ENCODE measurements at places on chromosomes 2 and 18.
A peak's percentile ranks its signal among the peaks of the same experiment; 100 is the strongest.

GRCh38 chr18:56606618-56607017, 31.8 kb downstream of the TXNL1 start:
- DNase-seq = no peak

GRCh38 chr2:220000080-220000479, 372.6 kb downstream of the SLC4A3 start:
- no peak for DNase-seq

DNA sequence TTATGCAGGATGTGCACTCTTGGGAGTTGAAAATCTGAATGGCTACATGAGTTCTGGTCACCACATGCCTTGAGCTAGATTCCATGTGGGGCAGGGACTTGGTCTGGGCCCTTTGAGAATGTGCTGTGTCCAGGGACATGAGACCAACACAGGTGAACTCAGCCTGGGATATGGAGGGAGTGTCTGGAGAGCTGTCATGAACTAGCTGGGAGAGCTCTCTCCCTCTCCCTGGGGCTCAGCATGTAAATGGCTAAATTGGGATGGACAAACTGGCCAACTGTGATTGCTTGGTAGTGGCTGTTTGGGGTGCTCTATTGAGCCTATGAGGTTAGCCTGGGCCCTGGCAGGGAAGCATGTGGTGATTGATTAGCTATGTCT, 105.1 kb upstream of the HS6ST1 start:
- DNase-seq = no peak

DNA sequence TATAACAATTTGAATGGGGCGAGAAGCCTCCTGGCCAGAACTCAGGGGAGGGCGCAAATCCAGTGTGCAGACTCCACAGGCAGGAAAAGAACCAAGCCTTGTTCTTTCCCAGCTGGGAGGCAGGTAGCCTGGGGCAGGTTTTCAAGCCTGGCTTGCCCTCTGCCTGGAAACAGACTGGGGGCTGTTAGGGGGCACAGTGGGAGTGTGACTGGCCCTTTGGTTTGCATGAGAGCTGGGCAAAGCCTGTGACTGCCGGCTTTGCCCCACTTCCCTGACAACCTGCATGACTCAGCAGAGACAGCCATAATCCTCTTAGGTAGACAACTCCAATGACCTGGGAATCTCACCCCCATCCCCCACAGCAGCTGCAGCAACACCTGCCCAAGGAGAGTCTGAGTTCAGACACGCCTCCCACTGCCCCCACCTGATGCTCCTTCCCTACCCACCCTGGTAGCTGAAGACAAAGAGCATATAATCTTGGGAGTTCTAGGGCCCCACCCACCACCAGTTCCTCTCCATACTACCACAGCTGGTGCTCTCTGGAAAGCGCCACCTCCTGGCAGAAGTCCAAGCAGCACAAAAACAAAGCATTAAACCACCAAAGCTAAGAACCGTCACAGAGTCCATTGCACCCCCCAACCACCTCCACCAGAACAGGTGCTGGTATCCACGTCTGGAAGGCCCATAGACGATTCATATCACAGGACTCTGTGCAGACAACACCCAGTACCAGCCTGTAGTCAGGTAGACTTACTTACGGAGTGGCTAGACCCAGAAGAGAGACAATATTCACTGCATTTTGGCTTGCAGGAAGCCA, 402.5 kb downstream of the STK39 start:
- DNase-seq = no peak

DNA sequence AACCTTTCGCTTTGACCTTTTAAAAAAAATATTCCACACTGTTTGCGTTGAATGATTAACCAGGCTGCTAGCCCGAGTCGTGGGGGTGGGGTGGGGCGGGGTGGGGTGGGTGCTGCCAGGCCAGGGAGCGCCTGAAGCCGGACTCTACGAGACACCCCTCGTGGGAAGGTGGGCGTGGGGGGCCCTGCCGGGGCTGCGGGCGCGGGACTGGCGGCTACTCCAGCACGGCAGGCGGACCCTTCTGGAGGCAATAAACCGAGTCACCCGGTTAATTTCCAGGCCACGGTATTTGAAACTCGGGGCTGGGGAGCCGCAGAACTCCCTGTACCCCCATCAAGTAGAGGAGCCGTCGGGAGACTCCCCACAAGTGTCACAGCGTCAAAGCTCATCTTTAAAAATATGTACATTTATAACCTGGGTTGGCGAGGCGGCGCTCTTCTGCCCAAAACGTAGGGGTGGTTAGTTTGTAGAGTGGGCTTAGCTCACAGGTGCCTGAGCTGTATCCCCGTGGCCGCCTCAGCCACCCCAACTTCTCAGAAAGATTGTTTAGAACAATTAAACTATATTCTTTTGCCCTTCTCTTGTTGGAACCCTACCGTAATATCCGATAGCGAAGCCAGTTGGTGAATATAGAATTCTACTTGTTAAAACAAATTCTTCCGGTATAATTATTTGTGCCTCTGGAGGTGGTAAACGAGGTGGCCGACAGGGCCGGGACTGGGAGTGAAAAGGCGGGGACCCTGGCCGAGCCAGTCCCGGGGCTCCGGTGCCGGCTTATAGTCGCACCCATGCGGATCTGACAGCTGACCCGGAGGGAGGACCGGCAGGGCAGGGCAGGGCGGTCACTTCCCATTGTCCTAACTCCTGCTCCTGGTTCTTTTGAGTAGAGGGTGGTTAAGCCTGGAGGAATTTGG, 1.4 kb downstream of the B3GNT2 start:
- peak; percentile 53 for DNase-seq

- no peak for DNase-seq
These were observed 275.8 kb downstream of the KCNS3 start for GRCh38 chr2:18154259-18154658.

DNA sequence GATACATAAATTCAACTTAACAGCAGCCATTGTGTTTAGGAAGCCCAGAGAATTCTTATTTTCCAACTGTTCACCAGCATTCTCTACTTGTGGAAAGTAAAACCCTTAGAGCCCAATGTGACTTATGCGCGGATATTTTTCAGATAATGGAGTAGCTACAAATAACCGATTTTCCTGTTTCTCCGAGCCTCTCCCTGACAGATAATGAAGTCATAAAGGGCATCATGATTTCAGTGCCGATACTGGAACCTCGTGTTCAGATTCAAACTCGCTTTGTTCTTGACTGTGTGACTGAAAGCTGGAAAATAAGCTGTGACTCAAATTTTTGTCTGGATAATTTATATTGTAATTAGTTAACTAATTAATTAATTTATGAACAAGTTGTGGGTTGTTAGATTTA, 228.2 kb downstream of the VAPA start:
- DNase-seq = no peak

GRCh38 chr2:47897883-47898731, 8.2 kb downstream of the FBXO11 start:
- no peak for DNase-seq

- peak; percentile 25 for DNase-seq
These were observed 22.6 kb upstream of the ID2 start for GRCh38 chr2:8659092-8659734.

GRCh38 chr2:149561309-149561926, 26.2 kb downstream of the MMADHC start:
- DNase-seq = no peak

- no peak for DNase-seq
These were observed 143.5 kb upstream of the MSH6 start for GRCh38 chr2:47639467-47639866.

- DNase-seq = no peak
These were observed 62.0 kb downstream of the ODC1 start for GRCh38 chr2:10385933-10386773.

GRCh38 chr2:86048888-86049287, 56.8 kb downstream of the POLR1A start:
- DNase-seq = no peak

- no peak for DNase-seq
These were observed 34.1 kb downstream of the NHEJ1 start for GRCh38 chr2:219126555-219126954.

- DNase-seq = no peak
These were observed 73.2 kb downstream of the ASB1 start for GRCh38 chr2:238499731-238500580.

- DNase-seq = no peak
These were observed 55.6 kb downstream of the TGFA start for GRCh38 chr2:70498054-70498453.

DNA sequence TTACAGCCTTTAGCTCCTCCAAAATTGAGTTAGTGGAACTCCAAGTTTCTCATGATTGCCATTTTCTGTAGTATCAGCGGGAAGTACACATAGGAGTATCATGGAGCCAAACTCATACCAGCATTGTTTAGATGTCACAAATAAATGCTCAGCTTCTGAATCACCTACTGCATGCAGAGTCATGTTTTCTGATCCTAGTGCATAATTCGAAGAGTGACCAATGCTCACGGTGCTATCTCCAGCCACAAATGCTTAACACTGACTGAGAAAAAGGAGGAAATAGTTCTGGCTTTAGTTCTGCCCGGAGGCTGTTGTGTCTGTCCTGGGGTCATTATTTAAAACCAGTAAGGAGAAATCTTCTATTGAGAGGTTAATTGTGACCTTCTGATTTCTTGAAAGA, 45.4 kb upstream of the LRATD1 start:
- DNase-seq = no peak

GRCh38 chr2:235034265-235035118, 82.7 kb downstream of the SH3BP4 start:
- DNase-seq = no peak

GRCh38 chr2:167381349-167381748, 493.1 kb downstream of the XIRP2 start:
- no peak for DNase-seq

GRCh38 chr2:236819275-236820002, 249.8 kb downstream of the ACKR3 start:
- DNase-seq = no peak

DNA sequence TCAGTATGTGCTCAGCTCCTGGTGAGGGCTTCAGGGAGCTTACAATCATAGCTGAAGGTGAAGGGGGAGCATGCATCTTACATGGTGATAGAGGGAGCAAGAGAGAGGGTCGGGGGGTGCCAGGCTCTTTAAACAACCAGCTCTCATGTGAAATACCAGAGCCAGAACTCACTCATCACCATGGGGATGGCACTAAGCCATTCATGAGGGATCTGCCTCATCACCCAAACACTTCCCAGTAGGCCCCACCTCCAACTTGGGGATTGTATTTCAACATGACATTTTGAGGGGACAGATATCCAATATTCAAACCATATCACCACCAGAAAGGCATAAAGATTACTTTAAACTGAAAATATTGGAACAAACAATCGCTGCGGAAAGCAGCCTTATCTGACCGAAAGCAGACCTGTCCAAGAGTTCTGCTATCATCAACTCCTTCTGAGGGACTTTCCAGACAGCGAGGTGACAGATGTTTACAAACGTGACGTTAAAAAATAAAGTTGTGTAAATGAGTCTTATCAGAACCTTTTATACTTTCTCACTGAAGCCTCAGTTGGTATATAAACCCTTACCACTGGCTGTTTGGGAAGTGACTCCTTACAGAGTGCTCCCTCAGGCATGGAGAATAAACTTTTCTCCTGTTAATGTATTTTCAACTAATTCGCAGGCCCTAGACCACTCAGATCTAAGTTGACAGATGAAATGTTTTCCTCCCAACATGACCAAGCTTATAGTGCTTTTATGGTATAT, 35.5 kb upstream of the PTH2R start:
- DNase-seq = no peak

- DNase-seq = no peak
These were observed 3.5 kb upstream of the FABP1 start for GRCh38 chr2:88131201-88131998.

- no peak for DNase-seq
These were observed 80.1 kb downstream of the GALNT1 start for GRCh38 chr18:35661483-35662146.

GRCh38 chr2:127593228-127594115, 52.5 kb upstream of the GPR17 start:
- DNase-seq = peak; percentile 8

DNA sequence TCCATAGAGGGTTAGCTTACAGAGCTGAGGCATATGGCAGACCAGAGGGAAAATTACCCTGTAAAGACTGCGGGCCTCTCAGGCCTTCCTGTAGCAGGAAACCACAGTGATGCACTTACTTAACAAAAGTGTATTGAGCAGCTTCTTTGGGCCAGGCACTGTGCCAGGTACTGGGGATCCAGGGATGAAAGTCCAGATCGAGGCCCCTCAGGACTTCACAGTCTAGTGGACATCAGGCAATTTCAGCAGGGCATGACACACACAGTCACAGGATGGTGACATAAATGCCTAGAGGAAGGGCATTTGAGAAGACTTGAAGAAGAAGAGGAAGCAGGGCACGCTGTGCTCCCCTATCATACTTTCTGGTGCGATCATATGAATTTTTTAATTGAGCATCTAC, 71.7 kb downstream of the MARCO start:
- DNase-seq = no peak

- DNase-seq = no peak
These were observed 331.3 kb downstream of the KIAA1328 start for GRCh38 chr18:37160038-37160820.

- peak; percentile 56 for DNase-seq
These were observed 126.3 kb downstream of the HDAC4 start for GRCh38 chr2:239274391-239275043.

DNA sequence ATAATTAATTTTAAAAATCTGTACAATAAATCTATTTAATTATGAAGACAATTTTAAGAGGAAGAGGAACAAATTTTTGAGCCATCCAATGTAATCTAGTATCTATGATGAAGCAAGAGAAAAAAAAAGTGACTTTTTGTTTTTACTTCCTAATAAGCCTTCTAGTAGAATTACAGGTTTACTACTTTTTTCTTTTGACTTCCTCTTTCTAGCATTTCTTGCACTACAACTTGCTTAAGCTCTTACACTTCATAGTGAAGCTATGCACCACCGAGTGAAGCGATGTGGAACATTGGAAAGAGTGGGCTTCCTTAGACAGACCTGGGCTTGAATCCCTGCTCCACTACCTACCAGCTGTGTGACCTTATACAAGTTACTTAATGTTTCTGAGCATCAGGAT, 2.1 kb downstream of the SERPINB2 start:
- no peak for DNase-seq

DNA sequence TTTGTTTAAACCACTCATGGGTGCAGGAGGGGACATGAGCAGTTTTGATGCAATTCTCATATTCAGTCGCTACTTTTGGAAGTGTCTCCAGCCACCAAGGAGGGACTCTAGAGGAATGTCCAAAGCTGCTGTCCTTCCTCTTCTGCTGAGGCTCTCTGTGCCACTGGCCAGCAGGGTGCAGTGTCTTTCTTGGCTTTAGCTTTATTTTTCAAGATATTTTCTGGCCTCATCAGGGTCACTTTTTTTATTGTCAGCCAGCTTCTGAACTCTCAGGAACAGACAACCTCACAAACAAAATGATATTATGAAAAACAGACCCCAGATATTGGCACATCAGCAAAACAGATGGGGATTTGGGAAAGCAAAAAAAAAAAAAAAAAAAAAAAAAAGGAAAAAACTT, 289.3 kb upstream of the ZSWIM2 start:
- no peak for DNase-seq

- no peak for DNase-seq
These were observed 38.3 kb downstream of the SFXN5 start for GRCh38 chr2:73033142-73033765.

- no peak for DNase-seq
These were observed 176.1 kb downstream of the PTPRM start for GRCh38 chr18:7743256-7743655.

GRCh38 chr2:212915121-212915782, 236.2 kb downstream of the IKZF2 start:
- DNase-seq = no peak

GRCh38 chr2:151845481-151845880, 17.3 kb upstream of the ARL5A start:
- DNase-seq = no peak
